ENCODE measurements at places on chromosomes 3 and 15.

DNA sequence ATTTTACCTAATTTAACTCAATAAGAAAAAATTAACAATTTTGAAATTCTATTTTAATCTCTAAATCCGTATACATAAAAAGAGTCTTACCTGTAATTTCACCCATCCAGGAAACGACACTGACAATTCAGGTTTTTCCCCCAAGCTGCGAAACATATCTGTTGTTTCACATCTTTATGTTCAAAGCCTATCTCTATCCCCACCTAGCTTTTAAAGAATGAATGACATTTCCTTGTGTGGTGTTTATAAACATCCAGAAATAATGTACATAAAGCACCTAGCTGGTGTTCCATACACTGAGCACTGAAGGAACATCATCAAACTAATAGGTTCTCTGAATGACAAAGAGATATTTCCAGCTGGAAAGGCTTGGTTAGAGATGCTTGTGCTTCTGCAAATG, 867.8 kb downstream of the SQOR start:
- peak; percentile 8 for DNase-seq

GRCh38 chr3:4491855-4492207, 1.3 kb upstream of the ITPR1 start:
- DNase-seq: no peak

GRCh38 chr15:50046867-50047266, 72.2 kb downstream of the ATP8B4 start:
- no peak for DNase-seq

DNA sequence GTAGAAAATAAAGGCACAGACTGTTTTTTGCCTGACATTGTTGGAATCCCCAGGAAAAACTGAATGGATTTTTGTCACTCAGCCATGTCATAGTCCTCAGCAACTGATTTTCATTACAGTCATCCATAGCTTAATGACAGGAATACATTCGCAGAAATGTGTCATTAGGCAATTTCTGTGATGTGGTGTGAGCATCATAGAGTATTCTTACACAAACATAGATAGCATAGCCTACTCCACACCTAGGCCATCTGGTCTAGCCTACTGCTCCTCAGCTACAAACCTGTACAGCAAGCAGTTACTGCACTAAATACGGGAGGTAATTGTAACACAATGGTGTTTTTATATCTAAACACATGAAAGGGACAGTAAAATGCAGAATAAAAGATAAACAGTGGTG, 34.4 kb upstream of the FBN1 start:
- DNase-seq: no peak

DNA sequence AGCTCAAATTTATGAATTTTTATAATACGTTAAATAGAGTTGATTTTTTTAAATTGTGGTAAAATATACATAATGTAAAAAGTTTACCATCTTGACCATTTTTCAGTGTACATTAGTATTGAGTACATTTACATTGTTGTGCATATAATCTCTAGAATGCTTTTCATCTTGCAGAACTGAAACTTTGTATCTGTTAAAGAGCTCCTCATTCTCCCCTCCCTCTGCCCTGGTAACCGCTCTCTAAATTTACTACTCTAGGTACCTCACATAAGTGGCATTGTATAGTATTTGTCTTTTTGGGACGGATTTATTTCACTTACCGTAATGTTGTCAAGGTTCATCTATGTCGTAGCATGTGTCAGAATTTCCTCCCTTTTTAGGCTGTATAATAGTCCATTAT, 13.6 kb downstream of the TBC1D23 start:
- no peak for DNase-seq

- no peak for DNase-seq
Observed at GRCh38 chr15:69860921-69861320, 236.8 kb downstream of the TLE3 start.

- DNase-seq: no peak
Observed at GRCh38 chr15:56199038-56199437, 44.6 kb downstream of the RFX7 start.

GRCh38 chr15:99264125-99264524, 12.8 kb downstream of the LRRC28 start:
- no peak for DNase-seq

GRCh38 chr3:167882057-167882667, 146.6 kb downstream of the SERPINI1 start:
- peak; percentile 72 for DNase-seq

GRCh38 chr3:139355476-139355875, 11.7 kb downstream of the MRPS22 start:
- DNase-seq: no peak

DNA sequence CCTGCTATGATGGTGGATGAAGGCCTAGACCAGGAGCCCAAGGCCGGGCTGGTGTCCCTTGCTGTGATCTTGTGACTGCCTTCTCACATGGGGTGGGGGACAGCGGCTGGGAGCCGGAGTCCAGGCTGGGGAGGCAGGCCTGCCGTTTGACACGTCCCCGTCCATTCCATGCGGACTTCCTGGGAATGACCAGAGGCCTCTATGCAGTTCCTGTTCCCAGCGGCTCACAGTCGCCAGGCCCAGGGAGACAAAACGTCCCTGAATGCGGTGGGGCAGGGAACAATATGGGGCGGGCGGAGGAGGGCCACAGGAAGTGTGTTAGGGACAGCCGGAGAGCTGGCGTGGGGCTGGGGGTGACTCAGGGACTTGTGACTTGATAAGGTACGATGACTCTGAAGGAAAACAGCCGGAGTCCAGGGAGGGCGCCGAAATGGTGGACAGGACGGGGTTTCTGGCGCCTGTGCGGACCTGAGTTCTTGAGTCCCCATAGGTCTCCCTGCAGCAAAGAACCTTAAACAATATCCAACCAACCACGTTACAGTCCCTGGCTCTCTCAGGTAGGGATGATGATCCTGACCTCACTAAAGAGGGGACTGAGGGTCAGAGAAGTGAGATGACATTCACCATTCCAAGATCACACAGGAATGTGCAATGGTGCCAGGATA, 40.5 kb upstream of the SMAD6 start:
- DNase-seq: no peak

DNA sequence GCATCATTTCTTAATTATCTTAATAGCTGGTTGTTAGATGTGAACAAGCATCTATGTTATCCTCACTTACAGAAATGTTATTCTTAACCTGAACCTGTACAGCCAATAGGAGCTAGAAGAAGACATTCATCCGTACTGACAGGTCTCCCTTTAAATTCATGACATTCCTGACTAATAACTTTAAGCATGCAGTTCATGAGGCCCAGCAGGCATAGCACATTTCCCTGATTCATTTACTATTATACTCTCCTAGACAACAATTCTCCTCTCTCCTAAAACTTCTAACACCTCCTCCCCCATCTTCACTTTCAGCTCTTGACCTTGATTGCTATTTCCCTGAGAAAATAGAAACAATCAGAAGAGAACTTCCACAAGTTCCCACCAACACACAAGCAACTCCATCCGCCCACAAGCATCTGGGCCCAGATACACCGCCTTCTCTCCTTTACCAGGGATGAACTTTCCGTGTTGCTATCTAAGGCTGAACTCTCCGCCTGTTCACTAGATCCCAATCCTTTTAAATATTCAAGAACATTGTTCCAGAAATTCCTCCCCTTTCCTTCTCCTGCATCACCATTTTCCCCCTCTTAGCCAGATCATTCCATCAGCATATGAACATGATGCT, 62.9 kb upstream of the SPRED1 start:
- no peak for DNase-seq

DNA sequence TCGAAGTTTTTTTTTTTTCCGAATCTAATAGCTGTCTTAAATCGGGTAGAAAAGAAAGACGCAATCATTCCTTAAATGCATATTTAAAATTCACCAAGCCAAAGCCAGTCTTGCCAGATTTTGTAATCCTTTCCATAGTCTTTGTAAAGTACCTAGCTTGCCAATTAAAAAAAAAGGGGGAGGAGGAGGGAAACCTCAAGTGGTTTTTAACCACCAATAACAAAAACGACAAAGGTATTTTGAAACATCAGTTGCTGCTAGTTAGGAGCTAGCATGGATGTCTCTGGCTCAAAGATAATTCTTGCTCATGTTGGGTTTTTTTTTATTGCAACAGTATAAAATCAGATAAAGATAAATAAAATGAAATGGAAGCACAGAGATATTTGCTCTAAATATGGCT, 187.9 kb downstream of the MECOM start:
- no peak for DNase-seq

DNA sequence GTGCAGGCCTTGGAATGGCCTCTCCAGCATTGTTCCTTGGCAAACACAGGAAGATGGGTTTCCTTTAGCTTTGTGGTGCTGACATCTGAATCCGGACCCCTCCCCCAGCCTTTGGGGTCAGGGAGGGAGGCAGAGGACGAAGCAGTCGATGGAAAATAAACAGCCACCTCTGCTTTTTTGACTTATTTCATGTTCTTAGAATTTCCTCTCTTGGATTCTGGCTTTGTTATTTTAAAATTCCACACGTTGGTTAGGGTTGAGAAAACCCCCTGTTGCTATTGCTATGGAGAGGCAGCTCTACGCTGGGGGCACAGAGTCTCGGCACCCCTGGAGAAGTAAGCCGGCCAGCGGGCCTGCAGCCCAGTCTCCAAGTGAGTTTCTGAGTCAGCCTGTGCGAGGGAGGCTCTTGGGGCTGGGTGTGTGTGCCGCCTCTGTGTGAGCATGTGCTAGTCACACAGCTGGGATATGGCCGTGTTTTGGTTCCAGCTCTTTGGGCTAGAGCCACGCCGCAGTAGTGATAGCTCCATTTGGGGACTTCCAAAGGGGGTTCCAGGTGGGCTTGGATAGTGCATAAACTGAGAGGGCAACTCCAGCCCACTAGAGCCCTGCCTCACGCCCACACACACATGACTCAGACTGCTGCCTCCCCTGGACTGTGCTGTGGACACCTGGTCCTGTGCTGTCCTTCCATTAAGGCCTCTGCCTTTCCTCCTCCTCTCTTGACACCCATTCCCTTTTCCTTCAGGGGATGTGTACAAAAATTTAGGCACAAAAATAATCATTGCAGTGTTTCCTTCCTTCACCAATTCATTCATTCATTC, 58.8 kb downstream of the AMOTL2 start:
- no peak for DNase-seq

- no peak for DNase-seq
Observed at GRCh38 chr15:25728816-25729215, 134.3 kb downstream of the ATP10A start.

DNA sequence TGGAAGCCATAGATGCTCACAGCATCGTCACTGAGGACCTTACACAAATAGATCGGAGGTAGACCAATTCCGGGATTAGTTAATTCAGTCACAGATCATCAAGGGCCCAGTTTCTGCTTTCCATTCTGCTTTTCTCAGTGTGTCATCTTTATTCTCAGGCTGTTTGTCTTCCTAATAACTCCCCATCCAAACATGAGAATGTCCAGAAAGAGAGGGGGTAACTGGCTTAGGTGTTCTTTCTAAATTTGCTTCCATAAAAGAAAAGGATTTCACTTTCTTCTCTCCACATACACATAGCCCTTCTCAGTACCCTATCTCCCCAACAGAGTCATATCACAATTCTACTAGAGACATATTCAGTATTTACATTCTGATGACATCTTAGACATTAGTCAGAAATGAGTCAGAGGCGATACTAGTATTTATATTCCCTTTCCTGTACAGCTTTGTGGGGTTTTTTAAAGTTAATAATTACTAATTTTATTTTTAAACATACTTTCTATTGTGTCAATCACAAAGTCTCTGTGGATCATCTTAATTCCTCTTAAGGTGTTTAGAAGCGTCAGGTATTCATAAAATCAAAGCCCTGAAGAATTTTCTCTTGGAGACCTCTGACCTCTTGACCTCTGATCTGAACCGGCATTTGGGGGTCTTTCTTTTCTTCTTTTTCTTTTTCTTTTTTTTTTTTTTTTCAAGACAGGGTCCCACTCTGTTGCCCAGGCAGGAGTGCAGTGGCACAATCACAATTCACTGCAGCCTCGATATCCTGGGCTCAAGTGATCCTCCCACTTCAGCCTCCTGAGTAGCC, 24.3 kb upstream of the IL12A start:
- DNase-seq: no peak

DNA sequence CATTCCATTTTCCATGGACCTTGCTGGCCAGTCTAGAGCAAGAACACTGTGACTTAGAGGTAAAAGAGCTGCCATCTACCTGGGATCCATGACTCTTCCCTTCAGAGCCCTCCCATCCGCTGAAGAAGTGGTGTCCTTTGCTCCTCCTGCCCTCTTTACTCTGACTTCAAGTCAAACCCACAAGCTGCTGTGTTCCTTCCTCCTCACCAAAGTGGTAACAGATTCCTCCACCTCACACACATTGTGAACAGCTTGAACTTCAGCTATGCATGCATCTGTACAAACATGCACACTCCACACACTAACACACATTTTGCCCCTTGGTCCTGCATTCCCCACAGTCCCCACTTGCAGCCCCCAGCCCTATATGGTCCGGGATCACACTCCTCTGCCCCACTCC, 990 bp downstream of the IQCF5 start:
- DNase-seq: no peak

DNA sequence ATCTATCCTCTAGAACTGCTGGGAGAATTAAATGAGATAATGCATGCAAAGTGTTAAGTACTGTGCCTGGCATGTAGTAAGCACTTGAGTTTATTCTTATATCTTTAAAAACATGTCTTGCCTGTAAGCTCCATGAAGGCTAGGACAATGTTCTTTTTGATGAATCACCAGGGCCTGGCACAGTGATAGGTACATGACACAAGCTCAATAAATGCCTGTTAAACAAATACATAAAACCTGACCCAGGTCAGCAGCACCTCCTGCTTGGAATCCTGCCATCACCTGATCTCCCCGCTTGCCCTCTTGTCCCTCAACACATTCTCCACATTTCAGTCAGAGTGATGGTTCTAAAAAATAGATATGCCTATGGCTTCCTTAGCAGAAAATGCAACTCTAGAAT, 186.8 kb downstream of the CHST2 start:
- DNase-seq: no peak

DNA sequence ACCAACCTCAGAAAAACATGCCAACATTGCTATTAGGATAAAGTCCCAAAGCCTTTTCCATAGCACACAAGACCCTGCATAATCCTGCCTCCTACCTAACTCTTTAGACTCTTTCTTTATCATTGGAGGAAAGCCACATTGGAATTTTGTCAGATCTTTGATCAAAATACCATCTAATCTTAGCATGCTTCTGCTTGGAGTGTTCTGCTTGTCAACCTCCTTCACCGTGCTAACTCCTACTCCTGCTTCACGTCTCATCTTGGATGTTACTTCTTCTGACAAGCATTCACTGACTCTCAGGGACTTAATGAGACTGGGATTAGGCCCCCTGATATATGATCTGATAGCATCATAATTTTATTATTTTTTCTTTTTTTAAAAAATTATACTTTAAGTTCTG, 7.4 kb upstream of the GLCE start:
- DNase-seq: no peak

DNA sequence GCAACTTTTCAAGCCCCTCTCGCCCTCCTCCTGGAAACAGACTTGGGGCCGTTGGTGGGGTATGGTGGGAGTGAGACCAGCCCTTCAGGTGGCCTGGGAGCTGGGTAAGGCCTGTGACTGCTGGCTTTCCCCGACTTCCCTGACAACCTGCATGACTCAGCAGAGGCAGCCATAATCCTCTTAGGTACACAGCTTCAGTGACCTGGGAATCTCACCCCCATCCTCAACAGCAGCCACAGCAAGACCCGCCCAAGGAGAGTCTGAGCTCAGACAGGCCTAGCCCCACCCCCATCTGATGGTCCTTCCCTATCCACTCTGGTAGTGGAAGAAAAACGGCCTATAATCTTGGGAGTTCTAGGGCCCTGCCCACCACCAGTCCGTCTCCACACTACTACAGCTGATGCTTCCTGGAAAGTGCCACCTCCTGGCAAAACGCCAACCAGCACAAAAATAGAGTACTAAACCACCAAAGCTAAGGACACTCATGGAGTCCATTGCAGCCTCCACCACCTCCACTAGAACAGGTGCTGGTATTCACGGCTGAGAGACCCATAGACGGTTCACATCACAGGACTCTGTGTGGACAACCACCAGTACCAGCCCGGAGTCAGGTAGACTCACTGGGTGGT, 13.1 kb upstream of the SLC27A2 start:
- DNase-seq: no peak
